ENCODE measurements at places on chromosomes 16 and 17. TPM values are rescaled to one million over a fixed set of nuclear protein-coding genes. Genes with fewer than 3 reads are reported as not detected.

DNA sequence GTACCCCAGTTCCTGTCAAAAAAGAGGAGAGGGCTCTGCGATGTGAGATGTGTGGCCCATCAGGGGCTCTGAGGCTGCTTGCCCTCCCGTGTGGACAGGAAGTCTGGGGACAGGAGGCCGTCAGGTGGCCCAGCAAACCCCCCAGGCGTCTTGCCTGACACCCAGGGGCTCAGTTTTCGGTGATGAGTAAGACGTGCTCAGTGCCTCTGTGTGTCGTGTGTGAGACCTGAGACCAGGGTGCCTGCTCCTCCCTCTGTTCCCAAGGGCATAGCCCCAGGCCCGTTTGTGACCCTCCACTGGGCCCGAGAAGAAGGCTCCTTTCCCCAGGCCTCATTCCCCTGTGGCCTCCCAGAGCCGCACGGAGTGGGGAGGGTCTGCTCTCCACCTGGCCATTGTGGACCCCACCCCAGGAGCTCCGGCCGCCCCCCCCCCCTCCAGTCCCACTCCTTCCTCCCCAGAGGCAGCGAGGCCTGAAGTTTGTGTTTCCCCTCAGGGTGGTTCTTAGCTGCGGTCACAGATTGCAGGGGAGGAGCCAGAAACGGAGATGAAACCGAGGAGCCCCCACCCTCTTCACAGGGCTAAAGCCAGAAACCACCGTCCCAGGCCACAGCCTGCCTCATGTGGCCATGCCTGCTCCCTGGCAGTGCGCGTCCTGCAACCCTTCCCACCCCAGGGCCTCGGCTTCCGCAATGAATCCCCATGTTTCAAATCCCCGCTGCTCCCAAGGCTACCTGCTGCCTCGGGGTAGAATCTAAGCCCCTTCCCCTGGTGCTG lies 4.9 kb upstream of the ACTG1 start:
- DNase-seq = no peak

DNA sequence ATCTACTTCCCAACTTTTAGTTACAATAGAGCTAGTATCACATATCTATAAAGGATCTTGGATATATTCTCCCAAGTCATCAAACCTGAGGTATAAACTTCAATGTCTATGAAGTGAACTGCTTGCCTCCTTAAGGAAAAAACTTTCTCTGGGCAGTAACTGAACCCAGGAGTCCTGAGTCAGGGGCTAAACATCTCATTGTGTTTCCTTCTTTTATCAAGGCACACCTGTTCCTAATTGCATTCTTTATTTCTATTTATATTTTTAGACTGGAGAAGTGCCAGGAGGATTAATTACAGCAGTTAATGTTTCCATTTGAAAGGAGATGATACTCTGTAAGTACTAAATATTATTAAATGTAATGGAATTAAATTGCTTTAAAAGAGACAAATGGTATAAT lies 98.6 kb downstream of the CDH8 start:
- no peak for DNase-seq

GRCh38 chr16:80085606-80086005 lies 455.2 kb upstream of the DYNLRB2 start:
- no peak for DNase-seq

Gene KRTAP1-5
- polyA plus RNA-seq = not detected

Gene RAB37
- 1.3 TPM for polyA plus RNA-seq

All from muscle of back (tissue), 13 donors.